MM.1S (cell line): ENCODE measurements at places on chromosomes 7 and 10.

DNA sequence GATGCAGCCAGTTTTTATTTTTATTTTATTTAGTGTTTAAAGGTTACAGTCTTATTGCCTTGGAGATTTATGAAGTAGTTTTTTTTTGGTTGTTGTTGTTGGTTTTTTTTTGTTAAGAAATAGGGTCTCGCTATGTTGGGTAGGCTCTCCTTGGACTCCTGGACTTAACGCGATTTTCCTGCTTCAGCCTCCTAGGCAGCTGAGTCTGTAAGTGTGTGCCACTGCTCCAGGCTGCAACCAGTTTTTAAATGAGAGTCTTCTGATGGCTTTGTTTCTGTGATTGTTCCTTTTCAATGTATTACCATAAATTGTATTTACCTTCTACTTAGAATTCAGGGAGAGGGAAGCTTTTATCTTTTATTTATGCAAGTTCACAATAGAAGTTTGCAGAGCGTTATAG, 62.8 kb downstream of the BICC1 start:
- no peak for DNase-seq

DNA sequence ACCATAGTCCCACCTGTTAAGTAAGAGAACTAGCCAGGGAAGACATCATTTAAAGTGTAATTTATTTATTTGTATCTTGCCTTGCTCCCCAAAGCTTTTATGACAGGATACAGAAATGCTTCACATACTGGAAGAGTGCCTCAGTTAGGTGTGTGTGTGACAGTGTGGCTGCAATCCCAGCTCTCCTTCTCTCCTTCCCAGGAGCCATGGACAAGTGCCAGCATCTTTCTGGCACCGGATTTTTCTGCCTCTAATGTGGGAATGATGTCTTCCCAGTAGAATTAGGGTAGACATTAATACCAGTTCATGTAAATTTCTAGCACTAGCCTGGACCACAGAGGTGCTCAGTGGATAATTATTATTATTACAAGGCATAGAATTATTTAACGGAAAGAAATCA, 30.3 kb upstream of the ATXN7L1 start:
- no peak for DNase-seq

DNA sequence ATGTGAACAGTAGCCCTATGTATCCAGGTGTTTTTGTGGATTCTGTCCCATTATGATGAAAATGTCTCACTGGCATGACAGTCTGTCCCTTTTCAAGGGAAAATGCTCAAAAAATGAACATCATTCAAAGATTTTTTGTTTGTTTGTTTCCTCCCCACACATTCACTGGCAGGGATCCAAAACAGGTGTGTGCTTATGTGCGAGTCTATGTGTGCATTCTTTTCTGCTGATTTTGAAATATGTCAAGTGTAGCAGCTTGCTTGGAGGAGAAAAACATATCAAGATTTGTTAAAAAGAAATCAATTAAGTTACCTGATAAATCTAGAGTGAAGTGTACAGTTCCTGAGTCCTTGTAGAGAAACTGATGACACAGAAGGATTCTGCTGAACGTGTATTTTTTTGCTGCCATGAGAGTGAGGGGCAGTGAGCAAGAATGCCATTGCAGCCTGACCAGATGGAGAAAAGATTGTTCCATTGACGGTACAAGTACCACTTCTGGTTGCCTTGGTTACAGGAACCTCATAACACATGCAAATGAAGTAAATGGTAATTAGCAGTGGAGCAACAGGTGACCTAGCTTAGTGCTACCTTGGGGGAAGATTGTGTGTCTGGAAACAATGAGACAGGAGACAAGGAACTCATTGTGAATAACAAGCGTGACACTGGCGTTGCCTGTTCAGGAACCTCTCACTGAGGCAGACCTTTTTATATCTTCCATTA, 277.4 kb upstream of the PHYHIPL start:
- DNase-seq: no peak

DNA sequence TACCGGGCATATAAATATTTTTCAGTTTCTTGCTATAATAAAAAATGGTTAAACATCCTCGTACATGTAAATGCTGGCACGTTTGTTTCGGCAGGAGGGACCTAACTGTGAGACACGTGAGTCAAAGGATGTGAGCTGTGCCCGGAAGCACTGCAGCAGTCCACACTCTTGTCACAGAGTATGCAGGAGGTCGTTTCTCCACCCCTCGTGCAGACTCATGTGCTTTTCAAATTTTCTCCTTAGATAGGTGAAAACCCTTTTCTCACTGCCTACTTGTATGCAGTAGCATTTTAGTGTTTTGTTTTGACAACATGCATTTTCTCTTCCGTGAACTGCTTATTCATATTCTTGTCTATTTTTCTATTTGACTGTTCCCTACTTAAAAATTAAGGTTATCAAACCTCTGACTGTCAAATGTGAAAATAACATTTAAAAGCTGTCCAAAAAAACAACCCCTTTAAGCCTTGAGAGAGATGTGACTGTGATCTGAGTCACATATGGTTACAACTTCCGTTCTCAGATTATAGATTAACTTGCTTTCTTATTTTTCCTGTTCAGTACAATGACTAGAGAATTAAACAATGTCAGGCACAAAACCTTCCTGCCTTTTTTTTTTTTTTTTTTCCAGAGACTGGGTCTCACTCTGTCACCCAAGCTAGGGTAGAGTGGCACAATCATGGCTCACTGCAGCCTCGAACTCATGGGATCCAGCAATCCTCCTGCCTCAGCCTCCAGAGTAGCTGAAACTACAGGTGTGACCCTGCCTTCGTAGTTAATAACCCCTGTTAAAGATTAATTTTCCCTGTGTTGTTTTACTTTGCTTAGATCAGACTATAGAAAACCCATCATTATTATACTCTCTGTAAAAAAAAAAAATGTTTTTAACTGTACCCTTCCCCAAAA, 45.1 kb downstream of the DPY19L1 start:
- DNase-seq: no peak

- no peak for DNase-seq
Measured at GRCh38 chr7:95472581-95473161, 13.1 kb upstream of the ASB4 start.

- DNase-seq: peak; percentile 19
Measured at GRCh38 chr10:50210876-50211275, 40.4 kb downstream of the ASAH2 start.

- no peak for DNase-seq
Measured at GRCh38 chr7:125173571-125173970, 243.9 kb upstream of the POT1 start.

DNA sequence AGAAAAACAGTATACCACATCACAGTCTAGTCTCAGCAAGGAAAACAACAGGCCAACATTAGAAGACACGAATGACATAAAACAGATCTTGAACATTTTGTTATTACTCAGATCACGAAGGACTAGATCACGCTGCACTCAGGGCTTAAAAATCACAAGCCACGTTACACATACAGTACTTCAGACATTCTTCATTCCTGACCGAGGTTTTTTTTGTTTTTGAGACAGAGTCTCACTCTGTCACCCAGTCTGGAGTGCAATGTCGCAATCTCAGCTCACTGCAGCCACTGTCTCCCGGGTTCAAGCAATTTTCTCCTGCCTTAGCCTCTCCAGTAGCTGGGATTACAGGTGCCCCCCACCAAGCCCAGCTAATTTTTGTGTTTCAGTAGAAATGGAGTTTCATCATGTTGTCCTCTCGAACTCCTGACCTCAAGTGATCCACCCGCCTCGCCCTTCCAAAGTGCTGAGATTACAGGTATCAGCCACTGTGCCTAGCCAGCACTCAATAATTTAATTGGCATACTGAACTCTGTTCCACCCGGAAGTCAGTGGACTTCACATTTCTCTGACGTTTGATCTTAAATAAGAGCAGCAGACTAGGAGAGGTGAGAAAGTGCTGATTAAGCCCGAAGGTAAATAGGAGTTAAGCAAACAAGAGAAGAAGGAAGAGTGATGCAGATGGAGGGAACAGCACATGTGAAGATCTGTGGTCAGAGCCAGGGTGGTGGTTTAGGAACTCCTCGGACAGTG, 3.5 kb downstream of the AIMP2 start:
- DNase-seq: no peak

GRCh38 chr7:34425631-34426384, 232.2 kb upstream of the NPSR1 start:
- no peak for DNase-seq

DNA sequence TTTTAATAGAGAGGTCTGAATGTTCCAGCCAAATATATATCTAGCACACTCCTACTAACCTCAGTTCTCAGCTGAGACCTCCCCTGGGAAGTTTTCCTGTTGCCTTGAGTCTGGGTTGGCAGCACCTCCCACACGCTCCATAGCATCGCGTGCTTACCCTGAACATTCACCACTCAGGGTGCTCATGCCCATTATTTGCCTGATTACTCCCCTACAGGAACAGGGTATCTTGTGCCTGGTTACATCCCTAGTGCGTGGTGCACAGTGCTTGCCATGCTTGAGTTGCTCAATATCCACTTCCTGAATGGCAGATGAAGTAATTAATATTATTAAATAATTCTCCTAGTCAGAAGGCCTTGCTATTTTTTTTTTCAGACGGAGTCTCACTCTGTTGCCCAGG, 269.9 kb upstream of the IMMP2L start:
- no peak for DNase-seq

DNA sequence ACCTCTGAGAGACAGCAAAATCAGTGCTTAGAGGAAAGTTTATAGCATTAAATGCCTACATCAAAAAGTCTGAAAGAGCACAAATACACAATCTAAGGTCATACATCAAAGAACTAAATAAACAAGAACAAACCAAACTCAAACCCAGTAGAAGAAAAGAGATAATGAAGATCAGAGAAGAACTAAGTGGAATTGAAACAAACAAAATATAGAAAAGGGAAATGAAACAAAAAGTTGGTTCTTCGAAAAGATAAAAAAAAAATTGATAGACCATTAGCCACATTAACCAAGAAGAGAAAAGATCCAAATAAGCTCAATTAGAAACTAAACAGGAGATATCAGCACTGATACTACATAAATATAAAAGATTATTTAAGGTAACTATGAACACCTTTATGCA, 280.0 kb upstream of the NRG3 start:
- peak; percentile 42 for DNase-seq

DNA sequence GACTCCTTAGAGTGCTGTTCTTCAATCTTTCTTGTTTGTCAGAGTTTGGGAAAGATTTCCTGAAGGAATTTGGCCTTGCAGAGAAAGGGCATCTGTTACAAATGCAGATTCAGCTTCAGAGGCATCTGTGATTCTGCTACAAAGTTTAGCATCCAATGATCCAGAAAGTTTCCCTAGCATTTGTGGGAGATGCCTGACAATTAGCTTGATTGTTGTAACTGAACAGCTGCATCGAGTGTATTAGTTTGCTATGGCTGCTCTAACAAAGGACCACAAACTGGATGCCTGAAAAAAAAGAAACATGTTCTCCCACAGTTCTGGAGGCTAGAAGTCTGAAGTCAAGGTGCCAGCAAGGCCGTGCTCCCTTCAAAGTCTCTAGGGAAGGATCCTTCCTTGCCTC, 365.1 kb downstream of the GRID1 start:
- no peak for DNase-seq

DNA sequence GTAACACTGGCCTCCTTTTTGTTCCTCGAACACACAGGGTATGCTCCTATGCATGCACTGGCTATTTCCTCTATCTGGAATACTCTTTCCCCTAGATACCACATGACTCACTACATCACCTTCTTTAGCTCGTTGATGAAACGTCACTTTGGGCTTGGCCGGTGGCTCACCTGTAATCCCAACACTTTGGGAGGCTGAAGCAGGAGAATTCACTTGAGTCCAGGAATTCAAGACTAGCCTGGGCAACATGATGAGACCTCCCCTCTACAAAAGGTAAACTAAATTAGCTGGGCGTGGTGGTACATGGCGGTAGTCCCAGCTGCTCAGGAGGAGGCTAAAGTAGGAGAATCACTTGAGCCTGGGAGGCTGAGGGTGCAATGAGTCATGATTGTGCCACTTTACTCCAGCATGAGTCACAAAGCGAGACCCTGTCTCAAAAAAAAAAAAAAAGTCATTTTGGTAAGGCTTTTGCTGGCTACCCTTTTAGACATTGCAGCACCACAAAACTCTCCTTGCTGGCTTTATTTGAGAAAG, 14.5 kb downstream of the ANKIB1 start:
- DNase-seq: no peak

GRCh38 chr7:20114468-20114867, 102.7 kb downstream of the MACC1 start:
- peak; percentile 75 for DNase-seq

GRCh38 chr7:127996253-127997071, 34.8 kb downstream of the LRRC4 start:
- DNase-seq: no peak

GRCh38 chr7:135757719-135758411, 9.3 kb upstream of the FAM180A start:
- no peak for DNase-seq

GRCh38 chr7:128855559-128855958, 7.1 kb upstream of the ATP6V1F start:
- no peak for DNase-seq

DNA sequence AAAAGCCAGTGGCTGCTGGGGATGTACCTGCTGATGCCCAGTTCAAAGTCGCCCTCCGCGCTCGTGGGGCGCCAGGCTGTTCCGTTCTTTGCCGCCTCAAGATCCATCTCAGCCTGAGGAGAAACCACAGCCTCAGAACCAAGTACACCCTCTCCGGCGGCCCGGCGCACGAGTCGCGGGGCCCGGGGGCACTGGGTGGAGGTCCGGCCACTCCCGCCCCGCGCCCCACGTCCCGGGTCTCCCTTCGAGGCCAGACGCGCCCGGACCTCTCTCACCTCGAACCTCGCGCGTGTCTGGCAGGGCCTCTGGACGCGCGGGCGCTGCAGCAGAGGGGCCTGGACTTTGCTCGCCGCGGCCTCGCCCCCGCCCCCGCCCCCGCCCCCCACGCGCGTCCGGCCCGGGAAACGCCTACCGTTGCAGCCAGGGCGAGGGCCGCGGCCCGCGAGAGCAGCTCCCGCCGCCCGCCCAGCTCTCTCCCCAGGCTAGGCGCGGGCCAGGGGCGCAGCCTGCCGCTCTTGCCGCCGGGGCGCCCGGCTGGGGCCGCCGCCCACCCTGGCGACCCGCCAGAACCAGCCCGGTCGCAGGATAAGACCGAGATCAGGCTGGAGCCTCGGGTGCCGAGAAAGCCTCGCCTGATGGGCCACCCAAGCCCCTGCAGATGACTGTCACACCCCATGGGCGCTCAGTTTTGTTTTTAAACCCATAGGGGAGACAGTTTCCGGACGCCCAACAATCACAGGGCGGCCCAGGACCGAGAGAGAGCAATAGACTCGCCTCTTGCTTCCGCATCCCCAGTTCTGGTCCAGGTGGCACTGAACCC, at the start of gene ABCB4:
ABCB4 (minus strand) TSS at position 322 of the 820 bp plus-strand sequence; CDS start at position 107, 215 bp downstream.
- no peak for DNase-seq

DNA sequence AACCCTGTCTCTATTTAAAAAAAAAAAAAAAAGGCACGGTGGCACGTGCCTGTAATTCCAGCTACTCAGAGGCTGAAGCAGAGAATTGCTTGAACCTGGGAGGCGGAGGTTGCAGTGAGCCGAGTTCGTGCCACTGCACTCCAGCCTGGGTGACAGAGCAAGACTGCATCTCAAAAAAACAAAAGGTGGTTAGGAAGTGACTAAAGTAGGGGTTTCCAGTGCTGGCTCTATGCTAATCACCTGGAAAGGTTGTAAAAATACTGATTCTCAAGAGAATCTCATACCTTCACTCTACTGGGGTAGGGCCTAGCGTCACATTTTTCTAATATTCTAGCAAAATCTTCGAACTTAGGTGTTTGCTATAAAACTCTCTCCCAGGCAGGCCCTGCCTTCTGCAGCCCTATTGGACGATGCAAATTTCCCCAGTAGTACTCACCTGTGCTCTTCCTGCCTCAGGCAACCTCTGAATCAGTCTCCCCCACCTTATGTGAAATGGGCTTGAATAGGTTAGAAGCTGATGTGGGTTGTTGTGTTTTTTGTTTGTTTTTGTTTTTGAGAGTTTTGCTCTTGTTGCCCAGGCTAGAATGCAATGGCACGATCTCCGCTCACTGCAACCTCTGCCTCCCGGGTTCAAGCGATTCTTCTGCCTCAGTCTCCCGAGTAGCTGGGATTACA, 3.5 kb downstream of the ZP3 start:
- DNase-seq: no peak
